ENCODE measurements at places on chromosomes 2 and 18.

GRCh38 chr2:3291750-3292149 lies 85.9 kb downstream of the EIPR1 start:
- no peak for DNase-seq

GRCh38 chr18:54075689-54076088 lies 148.8 kb downstream of the MBD2 start:
- no peak for DNase-seq

DNA sequence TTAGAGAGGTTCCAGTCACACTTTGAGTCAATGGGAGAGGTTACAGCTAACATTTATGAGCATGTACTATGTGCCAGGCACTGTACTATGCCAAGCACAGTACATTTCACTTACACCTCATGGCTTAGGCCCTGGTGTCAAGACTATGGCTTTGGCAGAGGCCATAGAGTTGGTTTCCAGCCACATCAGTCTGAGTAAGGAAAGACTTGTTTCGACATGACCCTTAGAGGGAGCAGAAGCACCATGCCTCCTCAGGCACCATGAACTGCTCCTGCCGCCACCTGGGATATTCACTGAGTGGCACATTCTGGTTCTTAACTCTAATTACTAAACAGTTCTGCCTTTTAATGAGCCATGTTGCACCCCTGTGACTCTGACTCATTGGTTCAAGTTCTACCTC lies 12.7 kb downstream of the DGUOK start:
- no peak for DNase-seq

GRCh38 chr18:48003426-48004349 lies 73.2 kb upstream of the SMAD2 start:
- no peak for DNase-seq

DNA sequence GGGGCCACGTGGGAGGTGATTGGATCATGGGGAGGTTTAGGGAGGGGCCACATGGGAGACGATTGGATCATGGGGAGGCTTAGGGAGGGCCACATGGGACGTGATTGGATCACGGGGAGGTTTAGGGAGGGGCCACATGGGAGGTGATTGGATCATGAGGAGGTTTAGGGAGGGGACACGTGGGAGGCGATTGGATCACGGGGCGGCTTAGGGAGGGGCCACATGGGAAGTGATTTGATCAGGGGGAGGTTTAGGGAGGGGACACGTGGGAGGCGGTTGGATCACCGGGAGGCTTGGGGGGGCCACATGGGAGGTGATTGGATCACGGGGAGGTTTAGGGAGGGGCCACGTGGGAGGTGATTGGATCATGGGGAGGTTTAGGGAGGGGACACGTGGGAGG lies 22.5 kb upstream of the SALL3 start:
- DNase-seq = no peak

GRCh38 chr2:149365931-149366583 lies 35.7 kb downstream of the LYPD6 start:
- DNase-seq = no peak

GRCh38 chr2:112706170-112706664 lies 14.6 kb upstream of the NT5DC4 start:
- DNase-seq = no peak

DNA sequence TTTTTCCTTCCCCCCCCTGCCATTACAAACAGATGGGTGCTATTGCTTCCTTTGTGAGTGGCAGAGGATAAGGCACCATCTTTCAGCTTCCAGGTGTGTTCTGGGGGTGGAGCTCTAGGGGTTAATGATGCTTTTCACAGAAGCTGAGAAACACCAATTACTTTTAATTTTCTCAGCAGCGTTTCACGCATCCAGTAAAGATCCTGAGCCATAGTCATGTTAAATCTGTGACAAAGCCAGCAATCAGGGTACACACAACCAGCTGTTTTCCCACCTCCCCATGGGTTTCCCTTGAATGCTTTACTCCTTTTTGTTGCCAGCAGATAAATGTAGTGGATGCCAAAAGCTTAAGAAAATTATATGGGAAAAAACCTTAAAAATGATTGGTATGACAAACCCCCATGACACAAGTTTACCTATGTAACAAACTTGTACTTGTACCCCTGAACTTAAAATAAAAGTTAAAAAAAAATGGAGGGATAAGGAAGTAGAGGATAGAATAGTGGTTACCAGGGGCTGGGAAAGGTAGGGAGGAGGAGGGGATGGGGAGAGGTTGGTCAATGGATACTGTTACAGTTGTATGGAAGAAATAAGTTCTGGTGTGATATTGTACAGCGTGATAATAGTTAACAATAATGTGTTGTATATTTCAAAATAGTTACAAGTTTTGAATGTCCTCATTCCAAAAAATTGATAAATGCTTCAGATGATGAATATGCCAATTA lies 70.0 kb downstream of the ACOXL start:
- no peak for DNase-seq

DNA sequence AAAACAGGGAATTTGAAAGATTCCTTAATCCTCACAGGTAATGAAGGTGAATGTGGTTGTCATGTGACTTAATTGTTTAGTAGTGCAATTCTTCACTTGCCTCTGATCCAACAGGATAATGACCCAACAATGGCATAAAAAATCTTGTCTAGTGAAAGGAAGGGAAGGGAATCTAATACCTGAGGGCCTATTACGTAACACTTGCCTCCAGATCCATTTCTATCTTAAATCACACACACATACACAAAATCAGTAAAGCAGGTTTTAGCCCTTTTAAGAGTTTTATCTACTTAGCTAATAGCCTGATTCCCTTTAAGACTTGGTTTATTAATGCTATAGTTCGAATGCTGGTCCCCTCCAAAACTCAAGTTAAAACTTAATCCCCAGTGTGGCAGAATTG lies 118.6 kb downstream of the TMEM163 start:
- DNase-seq = no peak

DNA sequence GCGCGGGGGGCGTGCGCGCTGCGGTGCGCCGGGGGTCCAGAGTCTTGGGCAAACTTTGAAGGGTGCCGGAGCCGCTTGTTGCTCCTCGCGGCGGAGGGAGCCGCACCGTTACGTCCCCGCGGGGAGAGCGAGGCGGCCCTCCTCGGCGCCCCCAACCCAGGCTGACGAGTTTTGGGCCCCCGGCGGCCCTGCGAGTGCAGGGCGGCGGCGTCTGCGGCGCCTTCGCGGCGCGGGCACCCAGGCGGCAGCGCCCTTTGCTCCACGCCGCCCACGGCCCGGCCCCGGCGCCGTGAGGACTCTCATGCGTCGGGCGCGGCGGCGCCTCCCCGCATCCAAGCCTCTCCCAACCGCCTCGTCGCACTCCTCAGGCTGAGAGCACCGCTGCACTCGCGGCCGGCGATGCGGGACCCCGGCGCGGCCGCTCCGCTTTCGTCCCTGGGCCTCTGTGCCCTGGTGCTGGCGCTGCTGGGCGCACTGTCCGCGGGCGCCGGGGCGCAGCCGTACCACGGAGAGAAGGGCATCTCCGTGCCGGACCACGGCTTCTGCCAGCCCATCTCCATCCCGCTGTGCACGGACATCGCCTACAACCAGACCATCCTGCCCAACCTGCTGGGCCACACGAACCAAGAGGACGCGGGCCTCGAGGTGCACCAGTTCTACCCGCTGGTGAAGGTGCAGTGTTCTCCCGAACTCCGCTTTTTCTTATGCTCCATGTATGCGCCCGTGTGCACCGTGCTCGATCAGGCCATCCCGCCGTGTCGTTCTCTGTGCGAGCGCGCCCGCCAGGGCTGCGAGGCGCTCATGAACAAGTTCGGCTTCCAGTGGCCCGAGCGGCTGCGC lies 814 bp downstream of the FZD7 start:
- peak; percentile 27 for DNase-seq

DNA sequence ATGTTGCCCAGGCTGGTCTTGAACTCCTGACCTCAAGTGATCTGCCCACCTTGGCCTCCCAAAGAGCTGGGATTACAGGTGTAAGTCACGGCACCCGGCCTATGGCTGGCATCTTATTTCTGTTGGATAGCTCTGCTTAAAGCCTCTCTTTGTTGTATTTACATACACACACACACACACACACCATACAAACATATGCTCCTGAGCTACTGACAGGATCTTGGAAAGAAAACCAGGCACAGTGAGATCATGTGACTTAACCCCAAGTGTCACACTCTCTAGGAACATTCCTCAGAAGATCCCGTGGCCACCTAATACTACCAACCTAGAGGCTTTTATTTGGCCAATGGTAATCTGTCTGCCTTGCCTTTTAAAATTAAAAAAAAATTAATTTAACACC lies 85.1 kb upstream of the HAAO start:
- no peak for DNase-seq

GRCh38 chr2:118854507-118855345 lies 7.3 kb upstream of the EN1 start:
- DNase-seq = no peak

DNA sequence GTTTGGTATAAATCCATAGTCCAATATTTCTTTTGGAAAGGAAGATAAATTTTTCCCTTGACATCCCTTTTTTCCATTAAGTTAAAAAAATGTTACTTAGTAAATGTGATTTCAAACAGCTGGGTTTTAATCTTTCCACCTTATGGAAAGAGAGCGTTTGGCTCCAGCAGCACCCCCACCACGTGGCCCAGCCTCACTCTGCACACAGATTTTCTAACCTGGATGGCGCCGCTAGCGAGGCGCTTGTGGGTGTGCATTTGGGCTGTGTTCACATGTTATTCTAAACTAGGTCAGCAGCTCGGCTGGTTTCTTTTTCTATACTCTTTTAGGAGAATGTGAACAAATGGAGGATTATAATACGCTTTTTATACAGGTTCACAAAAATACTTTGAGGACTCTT lies 218.0 kb downstream of the LDLRAD4 start:
- DNase-seq = no peak

DNA sequence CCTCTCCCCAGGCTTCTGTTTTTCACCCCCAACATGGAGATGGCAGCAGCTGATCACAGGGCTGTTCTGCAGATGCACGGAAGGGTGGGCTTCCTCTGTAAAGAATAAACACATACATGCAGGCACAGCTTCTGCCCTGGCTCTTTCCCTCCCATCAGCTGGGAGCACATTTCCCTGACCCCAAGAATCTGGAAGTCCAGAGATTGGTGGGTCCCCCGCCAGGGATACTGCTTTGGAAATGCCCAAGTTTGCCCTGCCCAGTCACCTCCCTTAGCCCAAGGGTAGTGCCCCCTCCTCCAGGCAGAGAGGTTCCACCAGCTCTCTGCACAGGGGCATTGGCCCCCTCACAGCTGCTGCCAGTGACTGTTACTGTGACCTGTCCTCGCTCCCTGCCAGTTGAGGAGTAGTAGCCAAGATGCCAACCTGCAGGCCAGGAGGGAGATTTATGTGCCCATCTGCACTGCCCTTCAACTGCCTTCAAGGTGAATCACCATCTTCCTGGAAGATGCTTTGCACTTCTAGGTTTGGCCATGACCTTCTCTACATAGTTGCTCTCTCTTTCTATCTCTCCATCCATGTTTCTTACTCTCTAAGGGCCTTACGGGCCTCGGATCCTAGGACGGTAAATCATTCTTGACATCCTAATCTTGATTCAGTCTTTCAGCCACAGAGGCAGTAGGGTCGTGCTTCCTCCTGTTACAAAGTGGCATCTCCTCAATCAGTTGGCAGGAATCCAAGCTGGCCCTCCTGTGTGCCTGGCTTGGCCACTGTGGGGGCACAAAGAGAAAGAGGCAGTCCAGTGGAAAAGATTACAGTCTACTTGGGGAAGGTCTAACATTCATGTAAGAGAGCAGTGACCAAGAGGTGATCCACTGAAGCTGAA lies 121.8 kb downstream of the CTIF start:
- DNase-seq = no peak

DNA sequence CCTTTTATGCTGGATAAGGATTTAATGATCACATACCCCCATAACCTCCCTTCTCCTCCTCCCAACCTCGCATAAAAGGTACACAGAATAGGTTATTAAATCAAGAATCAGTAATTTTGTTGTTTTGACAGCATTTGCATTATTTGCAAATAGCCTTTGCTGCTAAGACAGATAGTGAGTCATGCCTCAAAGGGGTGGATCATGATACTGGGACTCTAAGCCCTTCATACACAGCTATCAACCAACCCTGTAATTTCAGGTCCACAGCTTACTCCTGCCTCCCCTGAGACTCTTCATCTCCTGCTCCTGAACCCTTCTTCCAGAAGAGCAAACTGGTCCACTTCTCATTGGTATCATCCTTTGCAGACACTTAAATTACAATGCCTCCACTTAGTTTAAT lies 73.8 kb upstream of the KLHL29 start:
- DNase-seq = no peak

DNA sequence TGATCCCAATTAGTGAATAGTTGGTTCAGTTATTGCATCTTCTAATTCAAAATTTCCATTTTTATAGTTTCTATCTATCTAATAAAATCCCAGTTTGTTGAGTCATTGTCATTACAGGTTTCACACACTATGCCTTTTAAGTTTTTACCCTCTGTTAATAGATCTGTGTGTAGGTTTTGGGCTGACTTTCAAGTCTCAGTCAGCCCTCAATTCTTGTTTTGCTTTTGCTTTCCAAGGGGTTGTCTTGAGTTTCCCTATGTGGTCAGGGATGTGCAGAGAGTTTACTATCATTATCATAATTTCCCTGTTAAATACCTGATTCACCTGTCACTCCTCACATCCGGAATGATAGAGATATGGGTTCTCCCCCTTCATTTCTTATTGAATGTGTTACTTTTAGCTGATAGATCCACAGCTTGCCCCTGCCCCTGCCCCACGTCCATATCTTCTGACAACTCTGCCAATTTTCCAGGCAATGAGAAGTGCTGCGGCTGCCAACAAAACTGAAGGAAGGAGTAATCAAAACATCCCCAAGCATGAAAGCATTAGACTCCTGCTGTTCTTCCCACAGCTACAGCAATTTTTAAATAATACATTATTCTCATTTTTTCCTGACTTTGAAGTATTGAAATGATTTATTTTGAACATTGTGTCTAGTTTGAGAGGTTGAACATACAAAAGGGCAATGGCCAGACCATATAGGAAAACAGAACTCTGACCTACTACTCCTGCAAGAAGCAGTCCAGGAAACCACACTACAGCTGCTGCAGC lies 1064.8 kb downstream of the SUCLG1 start:
- DNase-seq = no peak

- DNase-seq = no peak
These were observed 563.1 kb upstream of the FAM98A start for GRCh38 chr2:34162231-34162630.

DNA sequence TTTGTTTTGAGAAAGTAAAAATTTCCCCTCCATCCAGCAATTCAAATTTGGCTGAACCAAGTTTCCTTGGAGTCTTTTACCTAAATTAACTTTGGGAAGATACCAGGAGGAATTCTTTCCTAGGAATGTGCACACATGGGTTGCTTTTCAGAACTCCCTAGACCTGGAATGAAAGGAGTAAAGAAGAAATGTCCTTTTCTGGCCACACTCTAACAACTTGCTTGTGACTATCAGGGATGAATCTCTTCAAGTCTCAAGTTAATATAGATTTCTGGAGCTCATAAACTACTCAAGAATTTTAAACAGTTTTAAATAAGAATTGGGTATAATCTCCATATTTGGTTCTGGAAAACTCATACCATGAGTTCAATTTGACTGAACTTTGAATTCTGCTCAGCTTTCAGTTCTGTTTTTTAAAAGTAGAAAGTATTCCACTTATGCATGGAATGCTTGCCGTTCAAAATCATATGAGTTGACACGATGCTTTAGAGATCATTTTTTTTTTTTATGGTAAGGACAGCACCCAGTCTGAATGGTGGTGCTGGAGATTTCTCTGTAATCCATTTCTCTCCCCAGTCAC lies 7.7 kb downstream of the RASGRP3 start:
- no peak for DNase-seq

GRCh38 chr18:49966090-49966489 lies 152.8 kb upstream of the ACAA2 start:
- DNase-seq = no peak

- no peak for DNase-seq
These were observed 366.7 kb downstream of the NUP35 start for GRCh38 chr2:183490914-183491313.

All from activated gamma-delta T cell (primary cell).